Upper lobe of left lung (tissue), 6 donors: ENCODE measurements at places on chromosomes 5 and 9. TPM values are rescaled to one million over a fixed set of nuclear protein-coding genes. Genes with fewer than 3 reads are reported as not detected.

DNA sequence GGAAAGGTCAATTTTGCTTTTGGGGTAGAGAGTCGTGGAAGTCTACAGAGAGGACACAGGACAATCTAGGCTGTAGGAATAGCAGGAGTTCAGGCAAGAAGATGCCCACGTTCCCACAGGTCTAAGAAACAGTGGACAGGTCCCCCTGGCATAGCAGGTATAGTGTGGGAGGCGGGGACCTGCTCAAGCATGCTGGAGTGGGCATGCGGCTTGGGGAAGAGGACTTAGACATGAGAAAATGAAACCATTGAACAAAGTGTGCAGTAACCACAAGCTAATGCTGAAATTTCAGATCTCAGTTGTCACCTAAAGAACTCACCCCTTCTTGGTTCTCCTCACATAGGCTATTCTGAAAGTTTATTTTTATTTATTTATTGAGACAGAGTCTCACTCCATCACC, 142.8 kb upstream of the EFNA5 start:
- H3K4me3 ChIP-seq: no peak overlapping the region
- H3K4me1 ChIP-seq: no peaks in the 10 kb centered on the region
- H3K27ac ChIP-seq: no peak overlapping the region

DNA sequence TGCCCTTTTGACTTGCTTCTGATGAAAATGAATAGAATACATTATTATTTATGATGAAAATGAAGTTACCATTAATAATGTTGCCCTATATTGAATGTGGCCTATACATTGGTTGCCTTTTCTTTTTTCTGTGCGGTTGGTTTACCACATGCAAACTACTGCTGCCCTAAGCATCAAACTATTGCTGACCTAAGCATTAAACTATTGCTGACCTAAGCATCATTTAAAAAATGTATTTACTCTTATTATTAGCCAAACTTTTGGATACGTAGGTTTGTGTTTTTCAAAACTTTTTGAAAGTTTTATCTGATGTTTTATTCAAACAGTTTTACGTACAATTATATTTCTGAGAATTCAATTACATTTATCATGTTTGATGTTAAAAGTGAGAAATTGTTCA, 76.0 kb upstream of the CDH10 start:
- H3K36me3 ChIP-seq: no peaks in the 10 kb centered on the region
- H3K27me3 ChIP-seq: no peaks in the 10 kb centered on the region
- H3K27ac ChIP-seq: no peak overlapping the region
- no peak overlapping the region for H3K4me3 ChIP-seq
- DNase-seq: no peak

GRCh38 chr9:38343552-38343951, 49.0 kb upstream of the ALDH1B1 start:
- no peaks in the 10 kb centered on the region for H3K4me1 ChIP-seq
- H3K36me3 ChIP-seq: no peaks in the 10 kb centered on the region
- no peak overlapping the region for H3K4me3 ChIP-seq
- DNase-seq: no peak
- no peaks in the 10 kb centered on the region for H3K27me3 ChIP-seq
- H3K27ac ChIP-seq: no peak overlapping the region

- H3K27ac ChIP-seq: no peak overlapping the region
- no peak for DNase-seq
These were observed 8.4 kb downstream of the MATR3 start for GRCh38 chr5:139301808-139302499.

GRCh38 chr5:130251931-130252330, 347.7 kb downstream of the CHSY3 start:
- H3K27me3 ChIP-seq: no peaks in the 10 kb centered on the region
- no peak overlapping the region for H3K27ac ChIP-seq
- H3K36me3 ChIP-seq: no peaks in the 10 kb centered on the region
- no peak overlapping the region for H3K4me3 ChIP-seq
- no peaks in the 10 kb centered on the region for H3K4me1 ChIP-seq

DNA sequence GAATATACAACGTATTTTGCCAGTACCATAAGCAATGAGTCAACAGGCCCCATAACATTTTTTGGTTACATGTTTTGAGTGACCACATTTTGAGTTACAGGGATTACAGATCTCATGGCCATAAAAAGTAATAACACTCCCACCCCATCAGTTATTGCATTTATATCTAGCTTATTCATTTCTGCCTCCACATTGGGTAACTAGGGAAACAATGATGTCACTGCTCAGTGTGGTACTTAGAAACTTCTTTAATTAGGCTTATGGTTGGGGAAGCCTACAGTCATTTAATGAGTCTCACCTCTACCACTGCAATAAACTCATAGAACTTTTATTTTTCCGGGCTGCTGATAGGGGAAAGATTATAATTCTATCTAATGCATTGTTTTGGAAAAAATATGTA, 39.9 kb upstream of the SMIM15 start:
- no peaks in the 10 kb centered on the region for H3K36me3 ChIP-seq
- H3K27ac ChIP-seq: no peak overlapping the region
- no peak for DNase-seq
- H3K4me3 ChIP-seq: no peak overlapping the region
- no peaks in the 10 kb centered on the region for H3K27me3 ChIP-seq

GRCh38 chr5:58893551-58893950, 310.7 kb downstream of the RAB3C start:
- no peak overlapping the region for H3K4me3 ChIP-seq
- peaks cover 7% of the 10 kb centered on the region for H3K4me1 ChIP-seq
- no peaks in the 10 kb centered on the region for H3K27me3 ChIP-seq
- no peak for DNase-seq
- no peak overlapping the region for H3K27ac ChIP-seq

DNA sequence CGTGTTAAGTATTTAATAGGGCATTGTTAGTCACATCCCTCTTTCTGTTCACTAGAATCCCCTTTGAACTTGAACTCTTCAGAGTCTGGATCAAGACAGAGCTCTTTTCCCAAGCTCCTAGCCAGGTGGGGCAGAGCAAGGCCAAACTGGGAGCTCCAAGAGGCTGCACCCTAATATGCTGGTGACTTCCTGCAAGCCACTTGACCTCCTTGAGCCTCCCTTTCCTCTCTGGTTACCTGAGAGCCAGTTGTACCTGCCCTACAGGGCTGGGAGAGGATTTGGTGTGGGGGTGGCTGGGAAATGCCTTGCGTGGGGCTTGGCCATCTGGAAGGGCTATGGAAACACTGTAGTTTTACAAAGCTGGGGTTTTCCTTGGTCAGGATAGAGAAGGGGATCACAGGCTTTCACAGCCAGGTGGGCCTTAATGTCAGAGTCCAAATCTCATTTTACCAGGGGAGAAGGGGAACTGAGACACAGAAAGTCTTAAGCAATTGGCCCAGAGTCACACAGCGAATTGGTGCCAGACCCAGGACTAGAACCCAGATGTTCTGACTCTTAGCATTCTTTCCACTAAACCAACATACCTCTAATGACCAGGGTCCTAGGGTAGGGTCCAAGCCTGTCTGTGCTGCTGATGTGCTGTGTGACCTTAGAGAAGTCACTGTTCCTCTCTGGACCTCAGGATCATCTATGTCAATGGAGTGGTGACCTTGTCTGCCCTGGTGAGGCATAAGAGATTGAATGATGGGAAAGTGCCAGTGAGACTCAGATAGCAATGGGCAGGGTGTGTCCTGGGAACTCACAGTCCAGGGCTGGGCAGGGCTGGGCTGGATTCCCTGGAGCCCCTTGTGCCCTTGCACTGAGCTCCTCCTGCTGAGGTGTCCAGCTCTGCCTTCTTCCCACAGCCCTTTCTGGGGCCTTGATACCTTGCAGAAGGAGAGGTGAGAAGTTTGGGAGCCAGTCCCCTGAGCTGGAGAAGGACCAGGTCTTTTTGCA, 35.8 kb downstream of the GSN start:
- peak overlapping the region; percentile 38 for H3K27ac ChIP-seq
- DNase-seq: peak; percentile 77
- H3K4me3 ChIP-seq: no peak overlapping the region
- H3K4me1 ChIP-seq: peaks cover 47% of the 10 kb centered on the region
- H3K27me3 ChIP-seq: no peaks in the 10 kb centered on the region

DNA sequence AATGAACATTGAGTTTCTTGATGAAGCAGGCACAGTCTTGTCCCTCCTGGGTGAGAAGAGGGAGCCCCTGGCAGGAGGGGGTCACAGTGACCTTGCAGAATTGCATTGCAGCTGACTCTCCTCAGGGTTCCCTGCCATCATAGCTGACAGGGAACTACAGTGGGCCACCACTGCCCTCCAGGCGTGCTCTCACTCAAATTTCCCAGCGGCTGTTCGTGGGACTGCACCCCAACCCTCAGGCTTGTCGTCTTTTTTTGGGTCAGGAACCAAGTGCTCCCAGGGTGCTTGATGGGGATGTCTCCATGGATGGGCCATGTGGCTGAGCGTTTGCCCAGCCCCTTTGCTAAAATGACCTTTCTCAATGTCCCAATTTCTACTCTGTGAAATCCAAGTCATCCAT, 215.8 kb downstream of the MELK start:
- DNase-seq: no peak
- no peaks in the 10 kb centered on the region for H3K36me3 ChIP-seq
- H3K27ac ChIP-seq: no peak overlapping the region
- no peak overlapping the region for H3K4me3 ChIP-seq

GRCh38 chr5:13478831-13479465, 465.5 kb downstream of the DNAH5 start:
- no peaks in the 10 kb centered on the region for H3K36me3 ChIP-seq
- H3K4me1 ChIP-seq: no peaks in the 10 kb centered on the region
- no peak overlapping the region for H3K27ac ChIP-seq
- no peaks in the 10 kb centered on the region for H3K27me3 ChIP-seq
- DNase-seq: no peak

GRCh38 chr9:115999498-115999897, 154.1 kb upstream of the PAPPA start:
- no peaks in the 10 kb centered on the region for H3K27me3 ChIP-seq
- no peaks in the 10 kb centered on the region for H3K4me1 ChIP-seq
- H3K4me3 ChIP-seq: no peak overlapping the region

- no peak overlapping the region for H3K27ac ChIP-seq
- no peaks in the 10 kb centered on the region for H3K27me3 ChIP-seq
- H3K4me1 ChIP-seq: no peaks in the 10 kb centered on the region
- no peak overlapping the region for H3K4me3 ChIP-seq
- no peak for DNase-seq
These were observed 25.6 kb downstream of the ISOC1 start for GRCh38 chr5:129120158-129120581.

DNA sequence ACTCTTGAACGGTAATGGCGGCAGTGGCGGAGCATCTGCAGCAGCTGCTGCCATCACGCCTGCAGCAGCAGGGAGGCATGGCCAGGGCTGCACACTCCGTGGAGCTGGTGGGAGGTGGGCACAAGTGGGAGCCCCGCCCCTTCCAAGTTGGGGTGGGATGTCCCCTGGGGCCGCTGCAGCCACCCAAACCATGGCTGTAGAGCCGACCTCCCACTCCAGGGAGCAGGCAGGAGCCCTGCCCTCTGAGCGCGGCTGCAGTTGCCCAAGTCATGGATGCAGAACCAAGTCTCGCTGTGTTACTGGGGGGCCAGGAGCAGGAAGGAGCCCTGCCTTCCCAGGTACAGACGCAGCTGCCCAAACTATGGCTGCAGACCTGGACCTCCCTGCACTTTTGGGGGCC, 215.3 kb upstream of the VLDLR start:
- H3K36me3 ChIP-seq: no peaks in the 10 kb centered on the region
- no peaks in the 10 kb centered on the region for H3K27me3 ChIP-seq
- no peak overlapping the region for H3K4me3 ChIP-seq
- H3K4me1 ChIP-seq: no peaks in the 10 kb centered on the region

DNA sequence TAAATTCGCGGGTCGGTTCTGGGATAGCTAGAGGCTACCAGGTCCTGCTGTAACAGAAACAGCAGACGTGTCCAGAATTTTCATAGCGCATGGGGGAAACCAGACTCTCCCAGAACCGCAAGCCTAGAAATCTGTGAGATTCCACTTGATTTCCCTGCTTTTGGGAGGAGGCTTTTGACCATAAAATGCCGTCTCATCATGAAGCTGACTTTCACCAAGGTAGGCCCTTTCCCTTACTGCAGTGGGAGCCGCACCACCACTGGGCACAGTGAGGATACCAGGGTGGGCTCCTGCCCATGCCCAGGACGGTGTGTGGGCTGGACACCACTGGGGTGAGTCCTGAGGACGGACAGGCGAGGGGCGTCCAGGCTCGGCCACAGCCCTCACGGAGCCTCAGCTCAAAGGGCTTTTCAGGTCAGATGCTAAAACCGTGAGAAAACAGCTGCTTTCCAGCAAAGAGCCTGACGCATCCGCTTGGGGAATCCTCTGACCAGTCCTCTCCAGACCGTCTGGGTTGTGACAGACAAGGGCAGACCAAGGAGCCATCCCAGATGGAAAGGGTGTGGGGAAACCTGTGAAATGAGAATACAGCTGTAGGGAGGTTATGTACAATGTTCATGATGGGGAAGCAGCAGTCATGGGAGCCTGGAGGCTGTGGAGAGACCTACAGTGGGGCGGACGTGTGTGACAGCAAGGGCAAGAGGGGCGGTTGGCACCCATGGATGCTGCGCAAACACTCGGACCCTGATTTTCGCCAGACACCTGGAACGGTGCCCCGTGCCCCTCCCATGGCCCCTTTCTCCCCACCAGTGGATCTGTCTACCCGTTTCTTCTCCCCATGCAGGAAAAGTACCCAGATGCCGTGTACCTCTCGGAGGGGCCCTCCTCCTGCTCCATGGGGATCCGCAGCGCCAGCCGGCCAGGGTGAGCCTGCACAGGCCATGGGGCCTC, 59.2 kb downstream of the IPPK start:
- peak; percentile 59 for DNase-seq
- peak overlapping the region; percentile 49 for H3K27ac ChIP-seq
- no peak overlapping the region for H3K4me3 ChIP-seq
- H3K4me1 ChIP-seq: no peaks in the 10 kb centered on the region

DNA sequence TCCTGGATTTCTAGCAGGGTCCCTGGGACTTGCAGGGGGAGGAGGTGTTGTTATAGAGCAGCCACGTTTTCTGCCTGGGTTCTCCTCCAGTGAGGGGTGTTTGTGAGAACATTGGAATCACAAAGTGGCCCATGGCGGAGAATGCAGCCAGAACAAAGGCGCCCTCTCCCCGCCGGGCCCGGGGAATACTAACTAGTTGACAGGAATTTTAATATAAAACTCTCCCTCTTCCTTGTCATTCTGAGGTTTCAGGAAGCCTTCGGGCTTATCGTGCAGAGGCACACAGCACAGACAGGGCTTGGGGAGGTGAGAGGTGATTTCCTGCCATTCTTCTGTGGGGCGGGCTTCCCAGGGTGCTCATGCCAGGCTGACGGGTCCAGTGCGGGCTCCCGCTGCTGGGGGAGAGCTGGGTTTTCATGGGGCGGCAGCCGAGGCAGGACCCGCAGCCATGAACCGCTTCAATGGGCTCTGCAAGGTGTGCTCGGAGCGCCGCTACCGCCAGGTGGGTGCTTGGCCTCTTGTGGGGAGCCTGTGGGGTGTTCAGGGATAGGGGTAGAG, 37.7 kb downstream of the RGS3 start:
- DNase-seq: no peak
- no peaks in the 10 kb centered on the region for H3K36me3 ChIP-seq
- H3K4me3 ChIP-seq: peak overlapping the region; percentile 18
- no peaks in the 10 kb centered on the region for H3K27me3 ChIP-seq

- H3K4me1 ChIP-seq: peaks cover 16% of the 10 kb centered on the region
These were observed 41.3 kb downstream of the MACROH2A1 start for GRCh38 chr5:135357685-135358084.

FRRS1L gene
- total RNA-seq: 0.10 TPM

CDX1 gene
- total RNA-seq: 0.30 TPM

SCGB3A2 gene
- 1,419 TPM for total RNA-seq

CEL gene
- total RNA-seq: 9.4 TPM

CARTPT gene
- 0.69 TPM for total RNA-seq

NUTM2F gene
- total RNA-seq: not detected

DMRT3 gene
- not detected for total RNA-seq

DNM1 gene
- total RNA-seq: 17.8 TPM

G3BP1 gene
- 42.5 TPM for total RNA-seq
